Mucosa of descending colon (tissue), 3 donors: ENCODE measurements at places on chromosomes 5 and 9.
A peak's percentile ranks its signal among the peaks of the same experiment; 100 is the strongest.

- no peak for DNase-seq
Observed at GRCh38 chr9:24572406-24572805, 26.7 kb upstream of the IZUMO3 start.

- no peak for DNase-seq
Observed at GRCh38 chr9:36485647-36486328, 85.7 kb upstream of the RNF38 start.

DNA sequence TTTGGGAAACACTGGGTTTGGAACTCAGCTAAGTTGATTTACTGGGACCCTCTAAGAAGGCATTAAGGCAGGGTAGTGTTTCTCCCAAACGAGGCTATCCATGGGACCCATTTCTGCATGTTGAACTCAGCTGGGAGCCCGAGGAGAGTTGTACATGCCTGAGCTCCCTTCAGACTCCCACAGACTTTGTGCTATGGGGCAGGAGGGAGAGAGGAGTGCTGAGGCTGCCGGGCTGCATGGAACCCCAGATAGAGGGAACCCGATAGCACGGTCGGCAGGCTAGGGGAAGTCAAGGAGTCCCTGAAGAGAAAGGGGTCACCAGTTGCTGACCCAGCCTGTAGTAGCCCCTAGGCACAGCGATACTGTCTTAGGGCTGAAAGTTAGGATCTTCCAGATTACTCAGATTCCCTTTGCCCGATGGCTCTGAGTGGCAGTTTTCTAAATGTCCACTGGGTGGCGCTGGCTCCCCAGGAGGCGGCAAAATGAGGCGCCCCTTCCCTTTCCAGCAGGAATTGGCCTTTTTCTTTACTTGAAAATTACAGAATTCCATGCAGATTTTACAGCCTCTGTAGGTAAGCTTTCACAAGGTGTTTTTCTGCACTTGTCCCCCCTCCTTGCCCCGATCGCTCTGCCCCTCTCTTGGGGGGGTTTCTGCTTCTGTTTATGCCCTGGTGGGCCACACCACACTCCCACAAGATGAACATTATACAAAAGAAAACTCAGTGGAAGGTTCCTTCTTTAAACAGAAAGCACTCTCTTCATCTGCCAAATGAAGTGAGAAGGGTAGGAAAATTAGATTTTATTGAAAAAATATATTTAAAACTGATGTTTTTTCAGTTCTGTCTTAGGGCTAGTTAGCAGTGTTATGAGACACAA, 17.8 kb downstream of the NANS start:
- DNase-seq = peak; percentile 77

GRCh38 chr5:57034201-57034916, 82.4 kb upstream of the MIER3 start:
- DNase-seq = no peak

DNA sequence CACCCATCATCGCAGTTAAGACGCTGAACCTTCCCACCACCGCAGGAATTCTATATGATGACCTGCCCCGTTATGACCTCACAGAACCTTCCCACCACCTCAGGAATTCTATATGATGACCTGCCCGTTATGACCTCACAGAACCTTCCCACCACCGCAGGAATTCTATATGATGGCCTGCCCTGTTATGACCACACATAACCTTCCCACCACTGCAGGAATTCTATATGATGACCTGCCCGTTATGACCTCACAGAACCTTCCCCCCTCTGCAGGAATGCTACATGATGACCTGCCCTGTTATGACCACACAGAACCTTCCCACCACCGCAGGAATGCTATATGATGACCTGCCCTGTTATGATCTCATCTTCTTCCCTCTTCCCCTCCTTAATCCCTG, 64.3 kb downstream of the IRX1 start:
- no peak for DNase-seq

DNA sequence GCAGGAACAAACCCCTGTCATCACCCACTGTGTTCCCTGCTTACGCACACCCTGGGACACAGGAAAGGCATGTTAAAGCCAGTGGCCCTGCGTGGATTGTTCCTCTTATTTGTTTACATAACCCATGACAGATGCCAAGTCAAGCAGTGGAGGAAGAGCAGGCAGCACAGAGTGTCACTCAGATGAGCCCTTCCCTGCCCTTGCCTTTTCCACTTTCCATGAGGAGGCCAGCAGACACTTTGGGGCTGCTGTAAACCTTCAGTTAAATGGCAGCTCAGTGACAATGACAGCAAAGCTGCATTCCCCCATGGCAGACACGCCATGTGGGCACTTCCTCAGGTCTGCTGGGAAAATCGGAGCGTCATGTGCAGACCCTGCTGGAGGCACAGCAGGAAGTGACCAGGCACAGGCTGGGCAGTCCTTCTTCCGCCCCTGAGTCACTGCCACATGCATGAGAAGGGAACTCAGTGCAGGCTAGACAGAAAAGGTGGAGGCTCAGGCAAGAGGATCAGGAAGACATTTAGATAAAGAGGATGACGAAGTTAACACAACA, 216.8 kb upstream of the PIK3R1 start:
- peak; percentile 66 for DNase-seq

DNA sequence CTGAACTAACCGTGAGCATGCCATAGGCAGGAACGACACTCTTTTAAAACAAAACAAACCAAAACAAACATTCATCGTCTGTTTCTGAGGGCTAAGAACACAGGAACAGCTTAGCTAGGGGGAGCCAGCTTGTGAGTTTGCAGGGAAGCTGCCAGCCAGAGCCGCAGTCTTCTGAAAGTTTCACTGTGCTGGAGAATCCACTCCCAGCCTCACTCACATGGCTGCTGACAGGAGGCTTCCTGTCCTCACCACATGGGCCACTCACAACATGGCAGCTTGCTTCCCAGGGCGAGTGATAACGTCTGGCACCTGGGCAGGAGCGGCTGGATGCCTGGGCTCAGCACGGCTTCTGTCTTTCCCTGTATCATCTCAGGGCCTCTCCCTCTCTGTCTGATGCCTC, 275.2 kb downstream of the MSX2 start:
- DNase-seq = no peak

DNA sequence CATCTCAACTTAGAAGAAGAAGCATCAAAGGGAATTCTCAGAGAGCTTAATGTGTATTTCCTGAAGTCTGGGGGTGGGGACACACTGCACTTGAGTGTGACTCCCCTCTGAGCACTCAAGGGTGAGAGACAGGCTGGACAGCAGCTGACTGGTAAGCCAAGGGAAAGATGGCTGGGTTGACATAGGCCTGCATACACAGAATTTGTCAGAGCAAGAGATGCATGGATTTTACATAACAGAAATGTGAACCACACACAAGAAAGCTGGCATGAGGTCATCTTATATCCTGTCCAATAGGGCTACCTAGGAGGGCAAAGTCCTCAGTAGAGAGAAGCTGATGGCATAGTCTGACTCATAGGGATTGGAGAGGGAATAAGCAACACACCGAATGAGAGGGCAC, 114.3 kb upstream of the EPB41L4A start:
- no peak for DNase-seq

- DNase-seq = no peak
Observed at GRCh38 chr5:10503321-10503720, 60.5 kb upstream of the ANKRD33B start.

DNA sequence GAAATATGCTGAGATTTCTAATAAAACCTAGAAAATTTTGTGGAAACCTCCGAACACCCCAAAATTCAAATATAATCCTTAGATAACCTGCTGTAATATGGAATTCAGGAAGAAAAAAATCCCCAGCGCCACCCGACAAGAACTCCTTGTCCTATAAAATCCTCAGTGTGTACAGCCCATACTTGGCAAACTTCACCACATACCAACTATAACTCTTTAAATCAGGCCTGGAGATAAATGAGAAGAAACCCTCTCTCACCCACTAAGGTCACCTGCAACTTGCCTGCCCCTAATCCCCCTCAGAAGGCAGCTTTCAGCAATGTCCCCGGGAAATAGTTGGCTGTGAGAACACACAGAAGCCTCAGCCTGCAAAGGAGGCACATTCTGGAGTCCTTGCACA, 90.5 kb downstream of the SH3TC2 start:
- no peak for DNase-seq

DNA sequence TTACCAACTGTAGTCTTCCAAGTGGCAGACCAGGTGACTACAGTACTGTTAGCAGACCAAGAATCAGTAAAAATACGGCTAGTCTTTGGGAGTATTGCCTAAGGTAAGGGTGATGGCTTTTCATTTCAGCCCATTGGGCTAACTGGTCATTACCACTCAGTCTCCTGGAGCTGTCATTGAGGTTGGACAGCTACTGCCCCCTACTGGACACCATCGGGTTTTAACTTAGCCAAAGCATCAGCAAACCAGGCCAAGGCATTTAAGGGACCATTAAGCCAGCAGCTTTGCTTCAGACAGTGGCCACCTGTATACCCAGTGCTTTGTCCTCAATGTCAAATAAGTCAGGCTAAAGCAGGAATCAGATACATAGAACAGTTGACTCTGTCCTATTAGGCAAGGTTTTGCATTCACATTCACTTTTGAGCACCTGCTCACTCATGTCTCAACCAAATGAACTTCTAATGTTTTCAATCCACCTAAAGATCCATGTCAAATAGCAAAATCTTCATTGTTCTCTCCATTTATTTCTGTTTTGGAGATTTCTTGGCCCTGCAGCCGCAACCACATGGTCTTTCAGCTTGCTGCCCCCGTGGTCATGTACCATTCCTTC, 117.2 kb downstream of the INVS start:
- DNase-seq = no peak

GRCh38 chr5:54754878-54755277, 230.5 kb downstream of the ESM1 start:
- DNase-seq = no peak

DNA sequence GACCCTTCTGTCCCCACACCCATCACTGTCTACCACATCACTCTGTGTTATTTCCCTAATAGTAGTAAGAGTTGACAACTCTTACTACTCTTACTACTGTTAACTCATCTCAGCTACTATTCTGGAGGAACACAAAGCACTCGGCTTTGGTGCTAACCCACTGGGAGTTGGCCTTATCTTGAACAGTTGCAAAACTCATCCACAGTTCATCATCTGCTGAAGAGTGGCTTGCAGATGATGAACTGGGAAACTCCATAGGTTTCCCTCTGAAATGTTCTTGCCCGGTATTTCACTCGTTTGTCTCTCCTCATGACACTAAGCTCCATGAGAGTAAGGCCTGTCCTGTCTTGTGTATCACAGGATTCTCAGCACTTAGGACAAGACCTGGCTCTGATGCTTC, 221.4 kb downstream of the NR3C1 start:
- DNase-seq = no peak

GRCh38 chr9:127664678-127665507, 41.9 kb upstream of the CFAP157 start:
- no peak for DNase-seq

DNA sequence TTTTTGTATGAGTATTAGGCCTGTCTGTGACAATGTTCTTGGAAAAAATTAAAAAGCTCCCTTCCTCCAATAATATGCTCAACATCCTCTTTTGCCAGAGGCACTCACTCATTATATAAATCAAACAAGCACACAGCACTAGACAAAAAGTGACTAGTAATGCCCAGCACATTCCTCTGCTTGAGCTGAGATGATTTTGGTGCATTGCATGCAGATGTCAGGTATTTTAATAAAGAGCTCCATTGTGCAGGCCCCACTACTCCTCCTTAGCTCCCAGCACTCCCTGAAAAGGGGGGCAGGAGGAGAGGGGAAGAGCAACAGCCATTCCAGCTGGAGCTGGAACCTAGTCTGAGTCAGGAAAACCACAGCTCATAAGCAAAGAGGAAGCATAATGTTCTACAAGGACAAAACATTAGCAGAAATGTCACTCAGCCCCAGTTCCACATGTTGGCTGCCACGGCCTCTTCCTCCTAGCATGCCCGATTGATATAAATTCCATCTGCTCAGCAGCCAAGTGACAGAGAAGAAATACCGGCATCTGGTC, 348.5 kb downstream of the BNC2 start:
- peak; percentile 40 for DNase-seq

DNA sequence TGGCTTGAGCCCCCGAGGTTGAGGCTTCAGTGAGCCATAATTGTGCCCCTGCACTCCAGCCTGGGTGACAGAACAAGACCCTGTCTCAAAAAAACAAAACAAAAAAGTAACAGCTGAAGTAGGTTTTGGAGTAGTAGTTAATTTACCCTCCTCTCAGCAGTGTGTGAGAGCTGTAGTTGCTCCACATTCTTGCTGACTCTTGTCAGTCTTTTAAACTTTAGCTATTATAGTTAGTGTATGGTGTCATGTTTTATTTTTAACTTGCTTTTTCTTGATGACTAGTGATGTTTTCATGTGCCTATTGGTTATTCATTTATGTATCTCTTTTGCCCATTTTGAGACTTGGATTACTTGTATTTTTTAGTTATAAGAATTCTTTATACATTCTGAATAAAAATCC, 52.9 kb upstream of the DHFR start:
- no peak for DNase-seq

GRCh38 chr9:124721109-124721906, 49.8 kb downstream of the NR6A1 start:
- DNase-seq = no peak

GRCh38 chr5:54063817-54064216, 246.6 kb downstream of the ARL15 start:
- no peak for DNase-seq

GRCh38 chr5:155727512-155728145, 599.3 kb upstream of the SGCD start:
- DNase-seq = no peak

- DNase-seq = peak; percentile 73
Observed at GRCh38 chr5:132265336-132266030, 8.0 kb downstream of the PDLIM4 start.

- no peak for DNase-seq
Observed at GRCh38 chr5:99105216-99105615, 176.4 kb upstream of the CHD1 start.

DNA sequence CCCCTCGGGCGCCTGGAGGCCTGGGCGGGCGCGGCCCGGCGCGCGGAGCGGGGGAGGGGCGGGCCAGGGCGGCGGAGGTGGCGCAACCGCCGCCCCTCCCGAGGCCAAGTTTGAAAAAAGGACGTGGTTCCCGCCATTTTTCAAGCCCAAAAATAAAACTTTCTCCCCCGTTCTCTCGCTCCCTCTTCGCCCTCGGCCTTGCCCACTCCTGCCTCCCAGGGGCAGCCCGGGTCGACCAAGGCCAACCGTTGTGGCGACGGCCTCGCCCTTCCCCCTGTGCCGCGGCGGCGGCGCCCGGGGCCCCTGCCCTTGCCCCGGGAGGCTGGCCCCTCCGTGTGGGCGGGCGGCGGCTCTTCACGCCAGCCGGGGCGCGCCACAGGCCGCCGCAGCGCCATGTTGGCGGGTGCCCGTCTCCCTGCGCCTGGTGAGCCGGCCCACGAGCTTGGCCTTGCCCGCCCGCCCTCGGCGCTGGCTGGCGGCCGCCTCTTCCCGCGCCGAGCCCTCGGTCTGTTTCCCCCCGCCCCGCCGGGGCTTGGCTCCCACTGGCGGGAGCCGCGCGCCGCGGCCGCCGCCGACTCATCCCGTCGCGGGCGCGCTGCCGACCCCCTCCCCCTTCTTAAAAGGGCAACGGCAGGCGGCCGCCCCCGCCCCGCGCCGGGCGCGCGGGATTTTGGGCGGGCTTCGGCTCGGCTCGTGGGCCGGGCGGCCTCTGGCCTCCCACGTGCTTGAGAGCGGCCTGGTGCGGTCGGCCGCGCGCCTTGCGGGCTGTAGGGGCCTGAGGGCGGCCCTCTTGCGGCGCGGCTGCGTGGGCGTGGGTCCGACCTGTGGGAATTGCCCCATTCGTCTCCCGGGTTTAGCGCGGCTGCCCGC, 1.3 kb downstream of the ANP32B start:
- DNase-seq = peak; percentile 80
